ENCODE measurements at places on chromosomes 13 and 19.
A peak's percentile ranks its signal among the peaks of the same experiment; 100 is the strongest.

DNA sequence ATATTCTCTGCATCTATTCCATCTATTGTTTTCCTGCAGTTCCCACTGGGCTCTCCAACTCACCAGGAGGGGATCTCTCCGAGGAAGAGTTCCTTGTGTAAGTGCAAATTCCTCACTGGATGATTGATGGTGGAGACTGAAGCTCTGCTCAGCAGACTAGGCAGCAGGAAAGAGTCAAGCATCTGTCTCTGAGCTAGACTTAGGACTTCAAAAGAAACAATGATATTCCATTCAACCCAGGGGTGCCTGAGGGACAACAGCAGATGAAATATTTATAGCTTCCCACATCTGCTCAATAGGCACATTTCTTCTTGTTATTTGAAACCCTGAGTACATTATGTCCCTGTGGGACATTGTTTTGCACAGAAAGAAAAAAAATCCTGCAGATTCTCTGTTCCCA lies at the start of the genes OR7A5 and OR7C1:
Gene OR7A5 (minus strand): TSS at position 175 of the 400 bp plus-strand sequence. CDS start 6,944 bp downstream, outside the sequence.
Gene OR7C1 (minus strand): TSS at position 175 of the 400 bp plus-strand sequence. CDS start 35,049 bp downstream, outside the sequence.
- DNase-seq, result peak; percentile 20

DNA sequence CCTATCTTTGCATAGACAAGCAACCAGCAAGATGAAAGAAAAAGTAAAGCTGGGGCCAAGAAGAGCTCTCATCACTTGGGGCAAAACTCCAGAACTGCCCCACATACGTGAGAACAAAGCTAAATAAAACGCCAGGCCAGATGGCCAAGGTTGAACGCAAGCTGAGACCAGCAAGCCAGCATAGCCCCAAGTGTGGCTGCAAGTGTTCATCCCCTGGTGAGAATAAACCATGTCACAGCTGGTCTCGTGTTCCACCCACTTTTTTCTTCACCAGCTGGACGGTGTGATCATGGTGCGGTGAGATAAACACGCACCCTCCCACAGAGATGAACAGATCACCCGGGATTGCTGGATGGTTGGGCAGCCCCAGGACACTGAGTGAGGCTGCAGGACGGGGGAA lies 109.6 kb upstream of the CACNA1A start:
- DNase-seq, result peak; percentile 41

GRCh38 chr19:49987159-49987698 lies 26.3 kb upstream of the SIGLEC11 start:
- peak; percentile 90 for DNase-seq

DNA sequence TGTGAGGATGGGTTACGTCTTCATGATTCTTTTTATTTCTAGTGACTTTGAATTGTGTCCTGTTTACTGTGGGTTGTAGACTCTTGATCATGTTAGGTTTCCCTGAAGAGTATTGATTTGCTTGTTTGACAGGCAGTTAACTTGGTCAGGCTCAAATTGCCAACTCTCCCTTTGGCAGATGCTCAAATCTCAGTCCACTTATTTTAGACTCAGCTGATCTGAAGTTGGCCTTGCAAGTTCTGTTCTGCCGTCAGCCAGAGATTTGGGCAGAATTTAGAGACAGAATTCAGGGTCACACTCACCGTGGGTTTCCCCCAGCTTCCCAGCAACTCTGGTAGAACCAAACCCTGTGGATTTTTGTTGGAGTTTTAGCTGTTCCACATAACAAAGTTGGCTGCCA lies 71.6 kb upstream of the TEX29 start:
- no peak for DNase-seq

- no peak for DNase-seq
Measured at GRCh38 chr13:20503088-20504083, 22.3 kb downstream of the CRYL1 start.

DNA sequence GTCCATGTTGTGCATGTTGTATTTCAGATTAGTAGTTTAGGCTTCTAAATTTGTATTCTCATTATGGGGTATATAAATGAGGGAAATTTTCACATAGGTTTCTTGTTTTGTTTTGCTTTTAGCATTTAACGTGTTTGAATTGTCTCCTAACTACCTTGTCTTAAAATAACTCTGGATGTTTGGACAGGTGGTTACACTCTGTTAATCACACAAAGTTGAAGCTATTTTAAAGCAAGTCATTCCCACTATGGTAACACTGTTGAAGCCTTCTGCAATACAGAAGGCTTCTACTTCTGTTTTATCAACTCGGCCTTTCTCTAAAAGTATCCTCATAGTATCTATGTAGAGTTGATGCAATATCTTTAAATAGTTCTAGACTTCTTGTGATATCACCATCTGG lies 245.3 kb upstream of the HTR2A start:
- no peak for DNase-seq

DNA sequence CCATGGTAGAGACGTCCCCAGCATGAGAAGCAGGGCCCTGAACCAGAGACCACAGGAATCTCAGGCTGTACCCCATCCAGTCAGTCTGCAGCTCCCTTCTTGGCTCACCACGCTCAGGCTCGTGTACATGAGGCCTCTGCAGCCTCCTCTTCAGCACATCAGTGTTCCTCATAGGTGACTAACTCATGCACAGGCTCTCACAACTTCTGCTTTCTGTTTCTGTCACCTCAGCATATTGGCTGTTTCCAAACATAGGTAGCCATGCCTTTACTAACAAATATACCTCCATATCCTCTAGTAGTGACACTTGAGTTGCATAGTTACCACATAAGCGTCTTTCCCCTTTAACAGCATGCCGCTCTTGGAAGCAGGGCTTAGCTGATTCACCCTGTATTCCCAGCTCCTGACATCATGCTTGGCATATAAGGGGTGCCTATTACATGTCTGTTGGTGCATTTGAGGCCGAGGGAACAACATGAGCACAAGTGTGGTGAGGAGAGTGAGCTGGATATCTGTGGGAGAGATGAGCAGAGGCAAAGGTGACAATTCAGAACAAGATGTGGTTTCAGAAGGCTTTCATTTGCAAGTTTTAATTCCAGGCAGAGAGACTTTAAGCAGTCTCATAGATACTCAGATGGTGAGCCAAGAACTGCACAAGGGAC lies 16.7 kb downstream of the ZNF473 start:
- DNase-seq, result no peak

GRCh38 chr13:42977219-42977659 lies 14.8 kb downstream of the EPSTI1 start:
- DNase-seq, result no peak

- DNase-seq, result no peak
Measured at GRCh38 chr19:13038306-13039210, 43.3 kb downstream of the NFIX start.

- no peak for DNase-seq
Measured at GRCh38 chr19:3890591-3890990, 10.1 kb downstream of the ATCAY start.

GRCh38 chr19:33470686-33471085 lies 50.9 kb downstream of the PEPD start:
- DNase-seq, result no peak

GRCh38 chr13:83449668-83450395 lies 432.4 kb downstream of the SLITRK1 start:
- peak; percentile 58 for DNase-seq

DNA sequence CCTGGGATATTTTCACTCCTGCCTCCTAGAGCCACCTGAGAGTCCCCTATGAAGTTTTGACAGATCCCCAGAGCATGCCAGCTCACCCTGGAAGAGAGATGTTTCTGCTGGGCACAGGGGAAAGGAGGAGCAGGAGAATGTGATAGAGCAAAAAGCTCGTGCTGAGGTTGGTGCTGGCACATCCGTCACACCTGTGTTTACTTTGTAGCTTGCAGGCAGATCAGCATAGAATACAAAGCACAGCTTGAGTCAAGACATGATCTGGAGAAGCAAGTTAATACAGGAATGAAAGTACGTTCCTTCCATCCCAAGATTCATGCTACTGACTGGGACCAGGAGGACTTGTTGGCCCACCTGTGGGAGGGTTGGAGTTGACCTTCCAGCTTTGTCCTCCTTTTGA lies 46.1 kb downstream of the HSPH1 start:
- DNase-seq, result no peak

DNA sequence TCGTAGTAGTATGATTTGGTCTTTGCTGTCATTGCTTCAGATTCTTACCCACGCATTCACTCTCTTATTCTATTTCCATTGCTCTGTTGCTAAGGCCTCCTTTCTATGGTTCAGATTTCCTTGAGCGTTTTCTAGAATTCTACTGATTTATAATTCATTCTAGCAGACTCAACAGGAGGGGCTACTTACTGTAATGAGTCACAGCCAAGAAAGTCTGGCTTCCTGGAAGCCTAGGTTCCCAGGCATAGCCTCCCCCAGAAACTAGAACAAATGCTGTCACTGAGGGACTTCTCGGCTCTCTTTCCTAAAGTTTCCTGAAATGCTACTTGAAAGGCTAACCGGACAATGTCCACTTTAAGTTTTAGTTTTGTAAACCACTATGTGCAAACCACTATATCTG lies 47.7 kb upstream of the SPATA13 start:
- DNase-seq, result peak; percentile 63

GRCh38 chr13:62931853-62932252 lies 1516.2 kb upstream of the PCDH20 start:
- peak; percentile 38 for DNase-seq

GRCh38 chr13:94330552-94331071 lies 148.9 kb downstream of the DCT start:
- DNase-seq, result no peak

GRCh38 chr19:5575590-5575989 lies 7.8 kb upstream of the TINCR start:
- DNase-seq, result no peak

DNA sequence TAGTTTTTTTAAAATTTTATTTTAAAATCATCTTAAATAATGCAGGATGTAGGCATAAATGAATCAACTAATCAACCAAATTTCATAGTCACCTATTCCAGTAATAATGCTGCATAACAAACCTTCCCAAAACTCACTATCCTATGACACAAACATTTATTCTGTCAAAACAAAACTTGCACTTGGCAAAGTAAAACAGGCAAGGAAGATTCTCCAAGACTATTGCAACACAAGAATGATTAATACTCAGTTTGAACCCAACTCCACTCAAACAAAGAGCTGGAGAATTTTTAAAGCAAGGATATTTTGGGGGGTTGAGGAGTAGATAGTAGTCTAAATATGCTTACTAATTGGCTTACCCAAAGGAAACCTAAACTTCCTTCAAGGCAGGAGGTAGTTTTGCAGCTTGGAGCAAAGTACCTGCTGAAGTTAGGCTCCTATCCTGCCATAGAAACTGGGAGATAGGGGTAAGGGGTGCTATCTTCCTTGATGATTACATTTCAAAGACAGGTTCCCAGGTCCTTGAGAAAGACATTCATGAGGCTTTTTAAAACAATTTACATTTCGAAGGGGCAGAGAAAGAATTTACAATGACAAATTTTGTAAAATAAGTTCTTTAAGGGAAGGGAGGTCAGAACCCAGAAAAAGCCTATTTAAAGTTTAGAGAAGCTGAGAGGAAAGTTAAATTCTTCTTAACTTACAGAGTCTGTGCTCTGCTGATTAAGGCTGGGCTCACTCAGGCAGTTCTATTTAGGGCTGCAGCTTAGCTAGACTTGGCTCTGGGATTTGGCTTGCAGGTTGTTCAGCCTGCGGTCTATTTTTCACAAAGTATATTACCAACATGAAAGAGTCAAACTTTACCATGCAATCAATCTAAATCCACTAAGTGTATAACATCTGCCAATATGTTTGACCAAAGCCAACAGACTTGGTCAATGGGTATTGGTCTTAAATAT lies 549.0 kb downstream of the KCTD12 start:
- DNase-seq, result no peak

- DNase-seq, result no peak
Measured at GRCh38 chr19:2628597-2628996, 73.9 kb downstream of the GNG7 start.

GRCh38 chr19:10262771-10263170 lies 8.1 kb upstream of the ICAM1 start:
- no peak for DNase-seq

- DNase-seq, result no peak
Measured at GRCh38 chr19:3477951-3478350, 2.4 kb downstream of the SMIM24 start.

DNA sequence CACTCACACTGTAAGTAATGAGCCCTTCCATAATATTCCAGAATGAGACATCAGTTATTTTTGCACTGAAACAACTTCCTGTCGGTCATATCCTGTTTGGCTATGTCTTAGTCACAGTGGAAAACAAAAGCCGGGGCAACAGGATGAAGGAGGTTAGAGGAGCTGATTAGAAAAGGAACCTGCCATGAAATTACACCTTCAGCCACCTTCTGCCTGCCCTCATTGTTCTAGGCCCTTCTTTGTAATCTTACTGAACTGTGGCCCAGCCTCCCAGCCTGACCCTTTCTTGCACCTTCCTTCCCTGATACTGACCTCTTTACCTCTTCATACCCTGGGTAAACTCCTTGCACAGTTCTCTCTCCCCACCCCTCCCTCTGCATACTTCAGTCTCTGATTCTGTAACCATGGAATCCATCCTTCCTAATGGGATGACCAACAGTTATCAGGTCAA lies 67.3 kb downstream of the DOCK9 start:
- peak; percentile 56 for DNase-seq

- no peak for DNase-seq
Measured at GRCh38 chr13:36920616-36921185, 663 bp upstream of the SMAD9 start.

- peak; percentile 32 for DNase-seq
Measured at GRCh38 chr19:53102756-53103233, 427 bp downstream of the ZNF160 start.
